ENCODE measurements at places on chromosomes 2 and 18. TPM values are rescaled to one million over a fixed set of nuclear protein-coding genes. Genes with fewer than 3 reads are reported as not detected.

- no peaks in the 10 kb centered on the region for H3K27me3 ChIP-seq
- H3K4me1 ChIP-seq = no peaks in the 10 kb centered on the region
- H3K27ac ChIP-seq = no peak overlapping the region
- no peak overlapping the region for H3K4me3 ChIP-seq
Measured at GRCh38 chr2:1140389-1141003, 189.8 kb downstream of the SNTG2 start.

- H3K36me3 ChIP-seq = peaks cover 18% of the 10 kb centered on the region
- no peak overlapping the region for H3K27ac ChIP-seq
Measured at GRCh38 chr2:208306291-208306690, 40.2 kb downstream of the PIKFYVE start.

DNA sequence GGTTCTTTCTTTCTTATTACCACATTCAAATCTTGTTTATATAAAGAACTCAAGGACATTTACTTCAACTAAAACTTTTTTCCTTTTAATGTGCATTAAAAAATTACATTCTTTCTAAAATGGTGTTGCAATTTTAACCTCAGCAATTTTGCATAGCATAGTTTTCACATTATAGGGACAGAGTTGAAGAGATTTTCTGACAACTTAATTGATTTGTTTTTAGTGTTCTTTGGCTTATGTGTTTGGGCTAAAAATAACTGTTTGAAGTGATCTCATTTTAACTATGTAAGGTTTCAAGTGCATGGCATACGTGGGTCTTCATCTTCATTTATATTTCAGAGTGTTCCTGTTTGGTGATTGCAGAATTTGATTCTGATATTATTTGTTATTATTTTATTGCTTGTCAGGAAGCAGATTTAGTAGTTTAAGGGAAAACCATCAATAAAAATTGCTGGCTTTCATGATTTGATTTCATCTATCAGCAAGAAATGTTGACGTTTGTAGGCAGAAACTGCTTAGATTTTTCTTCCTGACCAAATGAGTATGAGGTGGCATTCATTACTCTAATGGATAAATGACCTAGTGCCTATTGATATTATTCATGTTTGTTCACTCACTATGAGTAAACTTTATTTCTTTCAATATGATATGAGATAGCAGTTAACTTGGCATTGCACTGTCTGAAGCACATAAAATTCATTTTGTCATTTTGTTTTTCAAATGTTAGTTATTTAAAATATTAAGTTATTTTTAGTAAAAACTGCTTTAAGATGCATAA is 398.4 kb downstream of the NUP35 start:
- H3K27ac ChIP-seq = no peak overlapping the region
- no peak for DNase-seq
- H3K4me3 ChIP-seq = no peak overlapping the region
- H3K4me1 ChIP-seq = no peaks in the 10 kb centered on the region

DNA sequence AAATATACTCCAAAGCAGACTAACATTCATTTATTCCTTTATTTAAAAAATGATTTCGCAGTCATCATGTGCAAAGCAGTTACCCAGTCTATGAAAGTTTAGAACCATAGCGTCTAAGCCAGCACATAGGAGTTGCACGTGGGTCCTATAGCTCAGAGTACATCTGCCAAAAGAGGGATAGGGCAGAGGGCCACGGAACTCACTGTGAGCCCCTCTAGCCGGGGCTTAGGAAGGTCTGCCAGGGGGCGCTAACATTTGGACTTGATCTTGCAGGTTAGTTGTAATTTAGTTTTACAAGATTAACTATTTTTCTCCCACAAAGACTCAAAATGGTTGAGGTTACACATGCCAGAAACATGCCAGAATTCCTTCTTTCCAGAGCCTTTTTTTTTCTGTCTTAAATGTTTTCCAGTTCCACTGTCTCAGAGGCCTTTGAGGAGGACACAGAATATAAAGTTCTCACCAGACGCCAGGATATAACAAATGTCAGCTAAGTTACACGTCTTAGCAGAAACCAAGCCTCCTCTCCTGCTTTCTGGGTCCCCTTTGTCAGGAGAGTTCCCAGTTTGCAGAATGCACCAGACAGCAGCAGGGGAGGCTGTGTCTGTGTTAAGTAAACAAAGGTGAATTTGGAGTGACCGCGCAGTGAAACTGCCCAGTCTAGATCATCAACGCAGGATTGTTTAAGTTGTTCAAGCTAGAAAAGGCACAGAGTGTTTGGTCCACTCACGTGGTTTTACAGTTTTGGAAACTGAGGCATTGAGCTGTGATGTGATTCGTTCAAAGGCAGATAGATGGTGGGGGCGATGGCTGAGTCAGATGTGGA is 292.0 kb downstream of the PRKCE start:
- H3K4me1 ChIP-seq = no peaks in the 10 kb centered on the region
- H3K27me3 ChIP-seq = no peaks in the 10 kb centered on the region
- DNase-seq = no peak

PIEZO2 gene
- not detected for total RNA-seq

NEU2 gene
- not detected for total RNA-seq
